ENCODE measurements at places on chromosomes 11 and 22. TPM values are rescaled to one million over a fixed set of nuclear protein-coding genes. Genes with fewer than 3 reads are reported as not detected.

The FAM227A gene
- polyA plus RNA-seq, result 1.4 TPM

The SLC22A12 gene
- 0.03 TPM for polyA plus RNA-seq

The PANX3 gene
- 0.03 TPM for polyA plus RNA-seq

The PGGHG gene
- 53.8 TPM for polyA plus RNA-seq

The PARVA gene
- polyA plus RNA-seq, result 35.9 TPM

The EXPH5 gene
- 1.1 TPM for polyA plus RNA-seq

The OMP gene
- 1.1 TPM for polyA plus RNA-seq

- no peaks in the 10 kb centered on the region for H3K27me3 ChIP-seq
- no peak overlapping the region for H3K4me3 ChIP-seq
- no peak overlapping the region for H3K27ac ChIP-seq
- no peaks in the 10 kb centered on the region for H3K36me3 ChIP-seq
- DNase-seq, result no peak
- H3K4me1 ChIP-seq, result no peaks in the 10 kb centered on the region
These were observed 12.5 kb downstream of the THY1 start for GRCh38 chr11:119410501-119410900.

GRCh38 chr11:55172734-55173415, 89.1 kb upstream of the TRIM48 start:
- H3K27ac ChIP-seq, result no peak overlapping the region
- no peaks in the 10 kb centered on the region for H3K36me3 ChIP-seq
- H3K4me3 ChIP-seq, result no peak overlapping the region

DNA sequence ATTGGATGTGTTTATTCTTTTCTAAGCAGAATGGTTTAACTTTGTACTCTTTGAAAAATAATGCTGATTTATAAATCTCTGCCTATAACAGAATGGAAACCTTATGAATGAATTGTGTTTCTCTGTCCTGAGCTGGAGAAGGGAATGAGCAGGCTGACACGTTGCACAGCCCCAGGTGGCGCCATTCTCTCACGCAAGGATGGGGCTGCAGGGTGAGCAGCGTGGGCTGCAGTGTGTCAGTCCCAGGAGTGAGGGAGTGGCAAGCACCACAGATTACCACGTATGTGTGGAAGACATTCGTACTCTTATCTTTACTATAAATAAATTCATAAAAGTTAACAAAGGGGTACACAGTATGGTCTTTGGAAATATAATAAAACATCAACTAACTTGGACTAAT, 33.4 kb downstream of the FDX1 start:
- peaks cover 38% of the 10 kb centered on the region for H3K36me3 ChIP-seq
- no peak overlapping the region for H3K4me3 ChIP-seq
- DNase-seq, result no peak
- no peak overlapping the region for H3K27ac ChIP-seq
- no peaks in the 10 kb centered on the region for H3K27me3 ChIP-seq

GRCh38 chr22:39432361-39432811, 24.4 kb upstream of the MGAT3 start:
- H3K27me3 ChIP-seq, result no peaks in the 10 kb centered on the region

- H3K27ac ChIP-seq, result no peak overlapping the region
- no peaks in the 10 kb centered on the region for H3K4me1 ChIP-seq
- H3K27me3 ChIP-seq, result no peaks in the 10 kb centered on the region
- H3K4me3 ChIP-seq, result no peak overlapping the region
- no peak for DNase-seq
These were observed 476.0 kb upstream of the ANO3 start for GRCh38 chr11:25855916-25856315.

- peaks cover 19% of the 10 kb centered on the region for H3K4me1 ChIP-seq
- H3K27me3 ChIP-seq, result no peaks in the 10 kb centered on the region
- DNase-seq, result no peak
These were observed 47.1 kb downstream of the BCR start for GRCh38 chr22:23227380-23227779.

GRCh38 chr11:106263527-106263926, 186.1 kb downstream of the AASDHPPT start:
- no peaks in the 10 kb centered on the region for H3K36me3 ChIP-seq
- no peak overlapping the region for H3K4me3 ChIP-seq

DNA sequence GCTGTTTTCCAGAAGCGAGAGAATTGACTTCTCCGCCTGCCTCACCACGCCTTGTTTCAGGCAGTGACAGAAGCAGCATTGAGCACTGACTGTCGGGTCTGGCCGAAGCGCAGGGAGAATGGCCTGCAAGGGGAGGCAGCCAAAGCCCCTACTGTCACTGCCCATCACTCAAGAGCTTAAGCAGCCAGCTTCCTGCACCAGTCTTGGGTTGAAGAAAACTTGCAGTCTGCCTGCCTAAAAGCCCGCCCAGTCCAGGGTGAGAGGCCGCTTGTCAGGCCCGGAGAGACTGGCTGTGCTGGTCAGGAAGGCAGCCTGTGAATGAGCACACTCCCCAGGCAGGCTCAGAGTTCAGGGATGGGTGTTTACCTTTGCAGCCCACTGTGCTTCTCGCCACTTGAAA, 108.3 kb downstream of the PKNOX2 start:
- no peaks in the 10 kb centered on the region for H3K36me3 ChIP-seq
- no peak for DNase-seq
- H3K4me1 ChIP-seq, result no peaks in the 10 kb centered on the region
- no peak overlapping the region for H3K4me3 ChIP-seq
- peaks cover 15% of the 10 kb centered on the region for H3K27me3 ChIP-seq

DNA sequence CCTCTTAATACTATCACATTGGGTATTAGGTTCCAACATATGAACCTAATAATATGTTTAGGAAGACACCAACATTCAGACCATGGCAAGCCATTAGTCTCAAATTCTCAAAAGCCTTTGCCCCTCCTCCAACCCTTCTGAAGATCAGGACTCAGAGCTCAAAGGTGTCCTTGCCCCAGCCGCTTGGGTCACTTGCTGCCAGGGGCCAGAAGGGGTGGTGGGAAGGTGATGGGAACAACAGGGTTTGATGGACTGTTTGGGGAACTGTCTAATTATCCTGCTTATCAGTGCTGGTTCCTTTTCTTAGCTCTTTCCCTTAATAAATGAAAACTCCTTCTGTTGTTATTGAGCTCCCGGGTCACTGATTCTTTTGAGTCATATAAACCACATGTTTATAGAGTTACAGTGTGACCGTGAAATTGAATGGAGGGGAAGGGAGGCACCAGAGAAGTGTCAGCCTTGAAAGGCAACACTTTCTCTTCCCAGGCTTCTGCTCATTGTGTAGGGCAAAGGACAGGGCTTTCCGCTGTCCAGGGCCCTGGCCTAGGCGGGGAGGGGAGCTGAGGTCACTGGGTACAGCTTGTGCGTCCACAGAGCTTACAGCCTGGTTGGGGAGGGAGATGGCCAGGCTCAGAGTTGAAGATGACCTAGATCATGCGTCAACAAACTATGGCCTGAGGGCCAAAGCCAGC, 105.1 kb downstream of the FBXO7 start:
- H3K4me3 ChIP-seq, result no peak overlapping the region
- no peaks in the 10 kb centered on the region for H3K27me3 ChIP-seq
- H3K27ac ChIP-seq, result no peak overlapping the region
- no peak for DNase-seq

DNA sequence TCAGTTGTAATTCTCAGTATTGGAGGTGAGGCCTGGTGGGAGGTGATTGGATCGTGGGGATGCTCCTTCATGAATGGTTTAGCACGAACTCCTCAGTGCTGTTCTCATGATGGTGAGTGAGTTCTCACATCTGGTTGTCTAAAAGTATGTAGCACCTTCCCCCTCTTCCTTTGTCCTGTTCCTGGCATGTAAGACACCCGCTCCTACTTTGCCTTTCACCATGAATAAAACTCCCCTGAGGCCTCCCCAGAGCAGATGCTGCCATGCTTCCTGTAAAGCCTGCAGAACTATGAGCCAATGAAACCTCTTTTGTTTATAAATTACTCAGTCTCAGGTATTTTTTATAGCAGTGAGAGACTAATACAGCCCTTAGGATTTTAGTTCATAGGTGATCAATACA, 191.5 kb downstream of the MAML2 start:
- H3K27ac ChIP-seq, result no peak overlapping the region
- peaks cover 15% of the 10 kb centered on the region for H3K4me1 ChIP-seq
- no peak for DNase-seq
- H3K27me3 ChIP-seq, result no peaks in the 10 kb centered on the region
- H3K4me3 ChIP-seq, result no peak overlapping the region
- no peaks in the 10 kb centered on the region for H3K36me3 ChIP-seq

GRCh38 chr11:74909385-74909784, 39.5 kb downstream of the XRRA1 start:
- no peak for DNase-seq
- H3K36me3 ChIP-seq, result peaks cover 68% of the 10 kb centered on the region
- H3K4me3 ChIP-seq, result no peak overlapping the region
- no peaks in the 10 kb centered on the region for H3K4me1 ChIP-seq

- peaks cover 53% of the 10 kb centered on the region for H3K4me1 ChIP-seq
- no peaks in the 10 kb centered on the region for H3K27me3 ChIP-seq
- H3K4me3 ChIP-seq, result peak overlapping the region; percentile 96
- no peak for DNase-seq
These were observed 531 bp downstream of the PIM3 start for GRCh38 chr22:49961005-49961600.

- no peaks in the 10 kb centered on the region for H3K4me1 ChIP-seq
- no peaks in the 10 kb centered on the region for H3K27me3 ChIP-seq
- no peaks in the 10 kb centered on the region for H3K36me3 ChIP-seq
- DNase-seq, result no peak
- H3K27ac ChIP-seq, result no peak overlapping the region
- H3K4me3 ChIP-seq, result no peak overlapping the region
These were observed 88.5 kb downstream of the MYEOV start for GRCh38 chr11:69382131-69383128.

DNA sequence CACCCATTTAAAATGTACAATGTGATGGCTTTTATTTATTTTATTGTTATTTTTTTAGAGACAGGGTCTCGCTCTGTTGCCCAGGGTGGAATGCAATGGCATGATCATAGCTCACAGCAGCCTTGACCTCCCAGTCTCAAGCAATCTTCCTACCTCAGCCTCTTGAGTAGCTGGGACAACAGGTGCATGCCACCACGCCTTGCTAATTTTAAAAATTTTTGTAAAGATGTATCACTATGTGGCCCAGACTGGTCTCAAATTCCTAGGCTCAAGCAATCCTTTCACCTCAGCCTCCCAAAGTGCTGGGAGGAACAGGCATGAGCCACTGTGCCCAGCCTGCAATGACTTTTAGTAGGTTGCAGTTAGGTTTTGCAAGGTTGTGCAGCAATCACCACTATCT, 14.3 kb downstream of the CLDN5 start:
- H3K27ac ChIP-seq, result no peak overlapping the region

GRCh38 chr11:121024989-121025388, 1.1 kb downstream of the TBCEL start:
- no peaks in the 10 kb centered on the region for H3K36me3 ChIP-seq
- no peak for DNase-seq
- peak overlapping the region; percentile 80 for H3K4me3 ChIP-seq
- H3K4me1 ChIP-seq, result peaks cover 11% of the 10 kb centered on the region
- no peak overlapping the region for H3K27ac ChIP-seq
- H3K27me3 ChIP-seq, result no peaks in the 10 kb centered on the region

Data from large intestine (tissue), 12 donors.